ENCODE measurements at places on chromosomes 7 and 10.
A peak's percentile ranks its signal among the peaks of the same experiment; 100 is the strongest.

- no peak for DNase-seq
Observed at GRCh38 chr7:116363637-116364432, 135.7 kb upstream of the CAV2 start.

- no peak for DNase-seq
Observed at GRCh38 chr10:73959484-73960243, 38.3 kb upstream of the VCL start.

DNA sequence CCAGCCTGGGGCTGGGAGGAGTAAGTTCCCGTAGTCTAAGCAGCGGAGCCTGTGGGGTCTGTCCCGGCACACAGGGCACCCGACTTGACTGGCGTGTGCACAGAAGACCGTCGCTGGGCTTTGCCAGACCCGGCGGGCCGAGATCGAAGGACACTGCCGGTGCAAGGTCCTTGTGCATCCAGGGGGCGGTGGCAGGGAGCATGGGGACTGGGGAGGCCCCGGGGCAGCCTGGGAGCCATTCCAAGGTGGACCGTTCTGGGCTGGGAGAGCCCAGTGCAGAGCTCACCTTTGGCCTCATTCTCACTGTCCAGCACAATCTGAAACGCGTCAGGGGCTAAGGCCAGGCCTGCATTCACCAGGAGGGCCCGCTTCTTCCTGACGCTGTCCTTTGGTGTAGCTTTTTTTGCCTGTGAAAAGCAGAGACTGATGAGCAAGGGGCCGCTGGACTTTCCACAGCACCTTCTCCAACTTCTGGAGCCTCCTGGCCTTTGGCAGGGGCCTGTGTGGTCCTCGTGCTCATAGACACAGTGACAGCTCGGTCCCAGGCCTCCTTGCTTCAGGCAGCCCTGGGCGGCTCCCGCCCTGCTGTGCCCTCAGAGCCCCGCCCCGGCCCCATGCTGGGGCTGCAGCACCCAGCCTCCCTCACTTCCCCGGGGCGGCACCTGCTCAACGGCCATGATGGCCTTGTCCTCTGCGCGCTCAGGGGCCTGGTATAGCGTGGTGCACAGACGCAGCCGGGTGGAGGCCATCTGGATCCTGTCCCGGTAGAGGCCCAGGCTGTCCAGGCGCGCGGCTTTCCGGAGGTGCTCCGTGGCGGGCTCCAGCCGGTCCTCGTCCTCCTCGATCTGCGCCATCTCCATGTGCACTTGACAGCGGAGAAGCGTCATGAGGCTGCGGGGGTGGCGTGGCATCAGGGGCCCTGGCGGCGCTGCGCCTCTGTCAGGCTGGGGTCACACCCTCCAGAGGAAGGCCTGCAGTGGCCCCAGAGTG is 20.3 kb downstream of the CFAP46 start:
- DNase-seq = no peak

- peak; percentile 34 for DNase-seq
Observed at GRCh38 chr7:4739528-4739992, 35.9 kb upstream of the AP5Z1 start.

DNA sequence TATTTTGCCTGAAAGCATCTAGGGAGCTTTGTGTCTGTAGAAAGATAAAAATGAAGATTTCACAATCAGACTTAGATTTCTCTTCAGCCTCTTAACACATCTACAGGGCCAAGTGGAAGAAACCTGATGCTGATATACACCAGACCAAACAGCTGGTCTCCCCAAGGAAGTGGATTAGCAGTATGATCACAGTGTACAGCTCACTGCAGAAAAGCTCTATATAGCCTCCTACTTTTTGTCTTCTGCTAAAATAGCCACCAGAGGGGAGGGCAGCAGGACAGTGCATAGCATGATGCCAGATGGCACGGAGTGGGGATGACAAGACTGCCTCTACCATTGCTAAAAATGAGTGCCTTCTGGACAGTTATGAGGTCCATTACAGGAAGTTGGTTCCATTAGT is 16.0 kb downstream of the FAM13C start:
- no peak for DNase-seq

DNA sequence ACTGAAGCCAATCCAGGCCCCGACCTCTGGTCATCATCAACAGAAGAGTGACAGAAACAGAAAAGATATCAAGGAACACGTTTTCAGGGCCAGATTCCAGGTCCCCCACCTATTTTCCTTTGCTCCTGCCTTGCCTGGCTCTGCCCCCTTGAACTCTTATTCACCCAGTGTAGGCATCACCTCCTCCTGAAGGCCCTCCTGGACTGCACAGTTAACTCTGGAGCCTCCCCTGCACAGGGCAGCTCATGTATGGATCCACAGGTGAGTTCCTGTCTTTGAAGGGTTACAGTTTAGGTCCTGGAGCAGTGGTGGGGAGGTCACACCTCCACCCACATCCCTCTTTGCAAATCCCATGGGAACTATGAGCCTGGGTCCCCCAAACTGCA is 163.3 kb upstream of the TNRC18 start:
- no peak for DNase-seq

GRCh38 chr10:50861370-50861769 is 24.1 kb downstream of the A1CF start:
- DNase-seq = no peak

DNA sequence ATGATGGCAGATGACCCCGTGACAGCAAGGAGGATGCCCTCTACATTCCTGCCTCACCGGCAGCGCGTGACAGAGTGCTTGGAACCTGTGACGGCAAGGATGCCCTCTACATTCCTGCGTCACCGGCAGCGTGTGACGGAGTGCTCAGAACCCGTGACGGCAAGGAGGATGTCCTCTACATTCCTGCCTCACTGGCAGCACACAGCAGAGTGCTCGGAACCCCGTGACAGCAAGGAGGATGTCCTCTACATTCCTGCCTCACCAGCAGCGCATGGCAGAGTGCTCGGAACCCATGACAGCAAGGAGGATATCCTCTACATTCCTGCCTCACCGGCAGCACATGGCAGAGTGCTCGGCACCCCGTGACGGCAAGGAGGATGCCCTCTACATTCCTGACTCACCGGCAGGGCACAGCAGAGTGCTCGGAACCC is 231.0 kb downstream of the DIP2C start:
- no peak for DNase-seq

DNA sequence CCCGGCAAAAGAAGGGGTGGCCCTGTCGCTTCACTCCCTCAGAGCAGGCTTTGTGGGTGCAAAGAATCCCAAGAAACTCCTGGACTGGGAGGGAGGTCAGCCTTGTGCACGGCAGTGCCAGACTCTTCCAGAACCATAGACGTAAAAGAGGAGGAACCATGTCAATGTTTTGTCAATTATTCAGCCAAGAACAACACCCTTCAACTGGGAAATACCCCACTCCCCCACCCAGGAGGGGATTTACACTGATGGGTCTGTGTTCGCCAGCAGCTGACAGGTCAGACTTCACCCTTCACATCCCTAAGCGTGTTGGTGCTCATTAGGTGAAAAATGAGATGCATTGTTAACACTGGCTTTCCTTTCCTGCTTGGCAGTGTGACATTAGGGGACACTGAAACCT is 116.8 kb upstream of the BMPER start:
- no peak for DNase-seq

DNA sequence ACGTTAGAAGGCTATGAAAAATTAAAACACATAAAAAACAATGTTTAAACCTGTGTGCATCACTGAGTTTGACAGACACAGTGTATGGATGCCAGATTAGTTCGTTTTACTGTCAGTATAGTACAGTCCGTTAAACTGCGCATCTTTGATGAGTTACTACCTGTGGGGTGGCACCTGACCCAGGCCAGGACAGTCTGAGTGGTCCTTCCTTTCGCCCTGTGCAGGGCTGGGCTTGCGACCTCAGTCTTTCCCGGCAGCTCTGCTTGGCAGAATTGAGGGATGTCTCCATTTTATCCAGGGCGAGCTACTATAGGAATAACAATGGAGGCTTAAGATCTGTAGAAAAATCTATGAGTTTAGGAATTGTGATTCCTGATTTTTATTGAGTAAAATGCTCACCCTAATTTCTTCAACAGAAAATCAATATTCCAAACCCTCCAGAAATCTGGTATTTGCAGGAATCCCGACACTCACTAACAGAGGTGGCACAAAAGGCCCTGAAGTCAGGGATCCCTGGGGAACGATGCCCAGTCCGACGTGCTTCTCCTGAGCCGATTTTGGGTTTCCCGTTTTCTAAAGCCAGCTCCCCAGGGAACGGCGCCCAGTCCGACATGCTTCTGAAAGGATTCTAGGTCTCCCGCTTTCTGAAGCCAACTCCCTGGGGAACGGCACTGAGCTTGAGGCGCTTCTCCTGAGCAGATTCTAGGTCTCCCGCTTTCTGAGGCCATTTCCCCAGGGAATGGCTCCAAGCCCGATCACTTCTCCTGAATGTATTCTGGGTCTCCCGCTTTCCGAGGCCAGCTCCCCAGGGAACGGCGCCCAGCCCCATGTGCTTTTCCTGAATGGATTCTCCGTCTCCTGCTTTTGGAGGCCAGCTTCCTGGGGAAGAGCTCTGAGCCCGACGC is 377.6 kb downstream of the DNAJB6 start:
- DNase-seq = no peak

DNA sequence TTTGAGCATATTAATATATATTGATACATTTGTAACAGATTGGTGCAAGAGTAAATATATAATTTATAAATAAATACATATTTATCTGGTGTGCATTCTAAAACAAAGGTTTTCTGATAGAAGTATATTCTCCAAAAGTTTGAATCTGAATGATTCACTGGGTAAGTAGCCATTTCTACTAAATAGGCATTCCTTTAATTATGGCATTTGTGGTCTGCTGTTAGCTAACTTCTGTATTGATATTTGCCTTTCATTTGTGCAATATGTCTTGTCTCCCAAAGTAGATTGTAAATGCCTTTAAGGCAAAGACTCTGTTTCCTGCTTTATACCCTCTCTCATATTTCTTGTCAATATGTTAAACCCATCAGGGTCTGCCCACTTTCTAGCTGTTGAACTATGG is 11.1 kb upstream of the ARID5B start:
- DNase-seq = no peak

DNA sequence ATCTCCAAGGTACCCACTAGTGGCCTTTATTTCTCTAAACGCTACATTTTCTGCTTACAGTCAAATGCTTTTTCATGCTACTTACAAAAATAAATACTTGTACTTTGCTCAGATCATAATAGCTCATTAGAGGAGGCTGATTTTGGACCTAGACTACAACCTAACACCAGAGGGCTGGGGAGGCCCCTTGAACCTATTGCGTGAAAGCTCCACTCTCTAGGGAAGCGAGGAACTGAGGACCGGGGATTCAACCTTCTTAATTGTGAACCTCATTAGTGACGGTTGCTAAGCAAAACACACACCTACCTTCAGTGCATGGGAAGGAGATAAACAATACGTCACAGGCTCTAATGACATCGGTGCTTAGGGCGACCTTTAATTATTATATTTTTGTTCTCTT is 92.1 kb downstream of the EBF3 start:
- no peak for DNase-seq

DNA sequence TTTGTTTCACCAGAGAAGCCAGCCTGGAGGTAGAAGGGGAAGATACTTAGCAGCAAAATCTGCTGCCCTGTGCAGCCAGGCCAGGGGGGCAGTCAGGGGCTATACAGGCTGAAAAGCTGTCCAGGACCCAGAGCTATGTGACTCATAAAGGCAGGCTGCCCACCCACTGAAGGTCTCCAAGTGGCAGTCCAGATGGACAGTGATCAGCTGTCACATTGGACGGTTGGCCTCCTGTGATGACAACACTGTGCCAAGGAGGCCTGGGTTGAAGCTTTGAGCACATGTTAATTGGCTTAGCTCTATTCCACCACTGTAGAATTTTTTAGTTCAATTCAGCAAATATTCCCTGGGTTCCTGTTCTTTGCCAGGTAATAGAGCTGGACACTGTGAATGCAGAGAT is 577.3 kb upstream of the GALNT17 start:
- no peak for DNase-seq

GRCh38 chr7:150481186-150481920 is 30.9 kb downstream of the GIMAP8 start:
- peak; percentile 24 for DNase-seq

GRCh38 chr7:14691597-14692203 is 210.9 kb downstream of the DGKB start:
- peak; percentile 22 for DNase-seq

DNA sequence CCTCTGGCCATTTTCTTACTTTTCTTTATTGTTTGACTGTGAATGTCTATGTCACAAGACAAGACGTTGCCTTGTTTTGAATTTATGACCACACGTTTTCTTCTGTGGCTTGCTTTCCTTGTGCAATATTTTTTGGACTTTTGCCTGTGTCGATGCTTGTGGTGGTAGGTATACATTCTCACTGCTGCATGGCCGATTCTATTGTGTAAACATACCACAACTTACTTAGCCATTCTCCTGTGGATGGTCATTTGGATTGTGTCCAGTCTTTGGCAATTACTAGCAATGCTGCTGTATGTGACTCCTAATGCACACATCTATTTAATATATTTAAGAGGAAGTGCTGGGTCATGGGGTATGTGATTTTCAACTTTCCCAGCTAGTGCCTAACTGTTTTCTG is 18.0 kb upstream of the DLG5 start:
- DNase-seq = no peak

DNA sequence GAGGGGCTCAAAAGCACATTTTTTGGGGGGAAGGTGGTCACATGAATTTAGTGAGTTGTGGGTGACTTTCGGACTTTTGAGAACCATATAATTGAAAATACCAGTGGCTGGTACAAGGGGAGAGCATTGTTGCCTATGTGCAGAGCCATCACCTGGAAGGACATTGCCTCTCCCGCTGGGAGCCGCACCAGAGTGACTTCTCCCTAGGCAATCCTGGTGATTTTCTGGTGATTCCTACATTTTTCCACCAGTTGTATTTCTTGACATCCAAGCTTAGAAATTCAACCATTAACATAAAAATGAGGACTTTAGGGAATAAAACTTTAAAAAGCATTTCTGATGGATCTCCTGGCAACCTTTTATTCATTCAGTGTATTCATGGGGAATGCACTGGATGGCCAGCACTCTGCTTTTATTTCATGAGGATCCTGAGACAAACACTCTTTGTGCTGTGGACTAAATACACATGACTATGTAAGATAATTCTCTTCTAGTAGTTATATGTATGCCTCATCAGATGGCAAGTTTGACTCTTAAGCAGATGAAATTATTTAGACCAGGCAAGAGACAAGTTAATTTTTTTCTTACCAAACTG is 41.8 kb upstream of the MKI67 start:
- DNase-seq = no peak

DNA sequence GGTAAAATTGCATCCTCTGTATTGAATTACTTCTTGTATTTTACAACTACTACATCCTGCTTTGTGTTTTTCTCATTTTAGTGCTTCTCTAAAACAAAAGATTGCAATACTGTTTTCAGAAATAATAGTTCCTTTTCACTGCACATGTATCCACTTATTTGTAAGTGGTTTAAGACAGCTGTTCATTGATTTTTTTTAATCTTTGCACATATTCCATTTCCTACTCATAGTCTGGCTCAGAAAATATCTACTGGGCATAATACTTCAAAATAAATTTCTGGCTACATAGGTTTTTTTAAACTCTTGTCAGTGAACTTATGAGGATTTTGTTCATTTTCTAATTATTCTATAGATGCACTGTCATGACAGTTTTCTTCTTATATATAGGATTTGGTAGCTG is 54.8 kb downstream of the SND1 start:
- DNase-seq = no peak

- peak; percentile 54 for DNase-seq
Observed at GRCh38 chr10:124354411-124355382, 64.0 kb downstream of the OAT start.

GRCh38 chr10:124388476-124388822 is 30.3 kb downstream of the OAT start:
- no peak for DNase-seq

Data from activated naive CD8-positive, alpha-beta T cell treated with anti-CD3 and anti-CD28 coated beads for 36 hours (primary cell).